NCI-H2171 (cell line): ENCODE measurements at places on chromosomes 3 and 15.

- DNase-seq, result no peak
These were observed 2.6 kb downstream of the LHFPL4 start for GRCh38 chr3:9550999-9551398.

DNA sequence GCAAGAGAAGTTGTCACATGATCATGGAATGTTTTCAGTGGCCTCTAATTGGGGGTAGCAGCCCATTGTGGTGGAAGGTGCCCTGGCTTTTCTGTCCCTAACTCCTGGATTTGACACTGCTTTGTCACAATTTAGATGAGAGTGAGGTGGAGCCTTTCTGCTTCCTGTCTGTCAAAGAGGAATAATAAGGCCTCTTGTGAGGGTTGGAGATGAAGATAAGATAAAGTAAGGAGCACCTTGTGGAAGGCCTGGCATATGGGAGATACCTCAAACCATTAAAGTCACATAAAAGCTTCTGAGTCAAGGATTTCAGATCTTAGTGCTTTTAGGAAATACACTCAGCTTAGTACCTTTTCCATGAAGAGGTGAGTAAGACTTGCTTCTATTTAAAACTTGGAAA lies 172.6 kb upstream of the FAM3D start:
- DNase-seq, result no peak

DNA sequence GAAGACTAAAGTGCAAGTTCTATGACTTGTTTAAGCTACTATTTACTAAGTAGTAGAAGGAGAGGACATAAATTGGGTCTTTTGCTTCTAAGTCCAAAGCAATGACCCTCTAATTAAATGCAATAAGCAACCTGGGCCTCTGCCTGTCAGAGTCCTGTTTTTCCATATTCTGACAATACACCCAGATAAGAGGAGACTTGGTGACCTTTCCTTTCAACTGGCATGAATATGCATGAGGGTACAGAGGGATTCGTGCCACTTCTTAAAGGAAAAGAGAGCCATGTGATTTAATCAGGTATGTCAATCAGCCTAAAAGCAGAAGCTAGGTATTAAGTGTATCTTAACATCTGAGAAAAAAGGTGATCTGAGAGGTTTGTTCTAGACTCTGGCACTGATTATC lies 50.7 kb upstream of the FGF7 start:
- no peak for DNase-seq

- no peak for DNase-seq
These were observed 135.0 kb downstream of the TJP1 start for GRCh38 chr15:29687204-29687815.

- no peak for DNase-seq
These were observed 15.4 kb upstream of the CX3CR1 start for GRCh38 chr3:39295184-39295775.

DNA sequence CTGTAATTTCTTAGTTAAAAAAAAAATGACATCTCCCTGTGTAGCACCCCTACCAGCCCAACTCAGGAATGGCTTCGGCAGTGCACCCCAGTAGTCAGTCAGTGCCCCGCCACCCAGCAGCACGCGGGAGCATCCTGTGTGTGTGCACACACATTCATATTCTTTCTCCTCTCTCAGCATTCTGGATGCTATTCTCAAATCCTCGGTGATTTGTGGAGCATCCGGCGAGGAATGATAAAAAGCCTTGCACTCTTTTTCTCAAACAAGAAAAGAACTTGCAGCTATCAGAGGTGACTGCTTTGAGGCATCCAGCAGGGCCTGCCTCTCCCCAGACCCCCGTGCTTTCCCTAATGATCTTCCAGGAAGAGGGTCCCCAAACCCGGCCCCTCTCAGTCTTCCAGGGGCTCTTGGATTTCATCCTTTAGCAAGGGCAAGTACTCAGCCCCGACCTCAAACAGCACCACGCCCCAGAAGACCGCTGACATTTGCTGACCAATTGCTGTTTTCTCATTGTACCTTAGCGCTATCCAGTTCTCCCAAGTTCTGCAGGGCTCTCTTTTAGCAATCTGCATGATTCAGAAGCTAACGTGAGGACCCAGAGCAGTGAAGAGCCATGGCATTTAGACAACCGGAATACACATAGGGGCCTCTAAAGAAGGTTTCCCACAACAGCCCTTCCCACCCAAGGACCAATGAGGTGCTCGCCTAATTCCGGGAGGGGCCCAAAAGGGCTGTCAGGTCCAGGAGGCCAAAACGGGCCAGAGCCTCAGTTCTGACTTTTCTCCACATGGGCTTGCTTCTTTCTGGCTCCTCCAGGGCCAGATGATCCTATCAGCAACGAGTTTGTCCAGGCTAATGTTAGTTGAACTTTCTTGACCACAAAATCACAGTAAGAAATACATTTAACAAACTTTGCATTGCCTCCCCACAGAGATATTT lies 72.2 kb downstream of the FAM174B start:
- DNase-seq, result no peak

GRCh38 chr15:29170521-29170920 lies 99.1 kb downstream of the NSMCE3 start:
- DNase-seq, result no peak

DNA sequence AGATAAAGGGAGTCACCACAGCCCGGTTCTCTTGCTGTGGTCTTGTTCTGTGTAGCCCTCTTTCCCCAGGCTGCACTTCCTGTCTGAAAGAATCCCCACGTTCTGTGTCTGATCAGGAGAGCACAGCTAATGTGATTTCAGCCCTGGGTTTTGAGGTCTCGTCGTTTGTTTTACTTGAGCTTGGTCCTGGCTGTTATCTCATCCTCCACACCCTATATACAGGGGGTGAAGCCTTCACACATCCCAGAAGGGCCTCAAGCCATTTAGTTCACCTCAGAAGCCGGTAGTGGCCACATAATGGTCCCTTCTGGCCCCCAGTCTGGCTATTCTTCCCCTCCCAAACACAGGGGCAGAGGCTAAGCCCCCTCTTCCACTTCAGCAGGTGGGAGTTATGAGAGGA lies 115.6 kb downstream of the PDE8A start:
- no peak for DNase-seq

GRCh38 chr3:181899702-181900101 lies 188.0 kb downstream of the SOX2 start:
- DNase-seq, result no peak

GRCh38 chr3:32973982-32974381 lies 22.5 kb downstream of the CCR4 start:
- no peak for DNase-seq

GRCh38 chr15:86526938-86527690 lies 447.4 kb downstream of the AGBL1 start:
- DNase-seq, result peak; percentile 16

- DNase-seq, result no peak
These were observed 229.2 kb upstream of the ZPLD1 start for GRCh38 chr3:102205647-102206046.

GRCh38 chr3:31536497-31536896 lies 3.8 kb downstream of the STT3B start:
- DNase-seq, result no peak

DNA sequence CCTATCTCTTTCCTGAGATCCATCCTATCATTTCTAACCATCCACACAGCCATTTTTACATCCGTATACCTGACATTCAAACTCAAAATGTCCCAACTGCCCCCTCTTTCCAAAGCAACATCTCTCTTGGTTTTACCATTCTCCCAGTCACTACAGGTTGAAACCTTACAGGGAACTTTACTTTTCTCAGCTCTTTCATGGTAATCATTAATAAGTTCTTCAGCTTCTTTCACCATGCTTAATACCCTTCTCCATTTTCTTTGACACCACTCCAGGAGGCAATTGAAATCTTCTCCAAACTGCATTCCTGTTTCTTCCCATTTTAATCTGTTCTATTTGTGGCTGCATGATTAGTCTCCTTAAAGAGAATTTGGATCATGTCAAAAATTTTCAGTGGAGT lies 352.5 kb downstream of the GAP43 start:
- no peak for DNase-seq

- DNase-seq, result no peak
These were observed 65.2 kb upstream of the TRA2B start for GRCh38 chr3:186002884-186003472.

DNA sequence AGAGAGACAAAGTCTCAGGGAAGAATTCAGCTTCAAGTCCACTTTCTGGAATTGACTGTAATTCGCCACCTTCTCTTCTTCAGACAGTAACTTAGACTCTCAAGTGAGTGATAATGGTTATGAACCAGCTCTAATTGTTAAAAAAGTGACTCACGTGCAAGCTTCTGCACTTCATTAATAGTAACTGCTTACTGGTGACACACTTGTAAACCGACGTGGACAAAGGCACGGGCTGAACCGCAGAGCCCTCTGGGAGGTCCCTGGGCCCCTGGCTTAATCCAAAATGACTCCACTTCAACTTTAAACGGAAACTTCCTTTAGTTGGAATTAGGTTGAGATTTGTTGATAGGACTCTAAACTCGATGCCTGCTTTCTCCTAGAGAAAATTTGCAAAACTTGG lies 17.0 kb downstream of the MUC4 start:
- no peak for DNase-seq

DNA sequence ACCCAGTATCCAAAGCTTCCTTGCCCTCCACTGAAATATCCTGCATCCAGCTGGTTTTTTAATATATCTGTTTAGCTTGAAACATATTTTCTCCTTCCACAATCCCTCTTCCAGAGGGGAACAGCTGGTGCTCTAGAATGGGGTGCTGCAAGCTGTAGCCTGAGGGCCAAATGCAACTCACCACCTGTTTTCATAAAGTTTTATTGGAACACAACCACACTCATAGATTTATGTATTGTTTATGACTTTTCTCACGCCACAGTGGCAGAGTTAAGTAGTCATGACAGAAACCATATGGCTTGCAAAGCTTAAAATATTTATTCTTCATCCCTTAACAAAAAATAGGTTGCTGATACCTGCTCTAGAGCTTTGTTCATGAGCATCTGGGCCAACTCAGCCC lies 298.7 kb downstream of the CLSTN2 start:
- DNase-seq, result peak; percentile 65

DNA sequence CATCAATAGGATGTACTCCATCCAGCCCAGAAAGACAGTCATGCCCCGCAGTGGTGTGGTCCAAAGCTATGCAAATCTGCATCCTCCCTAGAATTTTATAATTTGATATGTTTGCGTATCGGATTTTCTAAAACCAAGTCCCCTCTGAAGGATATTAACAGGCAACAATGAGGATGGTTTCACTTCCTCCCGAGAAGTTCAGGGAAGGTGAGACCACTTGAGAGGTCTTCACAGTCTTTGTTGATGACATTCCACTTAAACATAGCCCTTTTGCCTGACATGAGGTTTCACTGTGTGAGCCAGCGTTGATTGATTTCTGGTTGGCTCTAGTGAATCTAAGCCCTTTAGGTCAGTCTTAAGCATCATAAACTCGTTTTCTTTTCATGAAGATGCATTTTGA lies 276.1 kb downstream of the NR2F2 start:
- DNase-seq, result no peak

- DNase-seq, result peak; percentile 67
These were observed 6.4 kb upstream of the STRA6 start for GRCh38 chr15:74208901-74209559.

GRCh38 chr15:61229883-61230180 lies 730 bp upstream of the RORA start:
- no peak for DNase-seq

DNA sequence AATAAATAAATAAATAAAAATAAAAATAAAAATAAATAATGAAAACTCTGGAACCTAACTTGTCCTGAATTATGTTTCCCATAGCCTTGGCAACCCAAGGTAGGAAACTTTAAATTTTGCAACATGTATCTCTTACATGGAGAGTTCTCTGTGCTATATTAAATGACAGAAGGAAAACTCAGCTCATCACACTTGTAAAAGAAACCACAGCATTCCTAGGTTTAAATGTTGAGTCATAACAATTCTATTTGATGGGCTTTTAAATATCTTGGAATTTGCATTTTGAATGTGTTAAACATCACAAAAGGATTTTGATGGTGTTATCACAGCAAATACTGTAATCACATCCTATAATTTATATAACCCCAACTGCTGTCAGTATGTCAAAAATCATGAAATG lies 144.2 kb downstream of the LRTM1 start:
- DNase-seq, result no peak

DNA sequence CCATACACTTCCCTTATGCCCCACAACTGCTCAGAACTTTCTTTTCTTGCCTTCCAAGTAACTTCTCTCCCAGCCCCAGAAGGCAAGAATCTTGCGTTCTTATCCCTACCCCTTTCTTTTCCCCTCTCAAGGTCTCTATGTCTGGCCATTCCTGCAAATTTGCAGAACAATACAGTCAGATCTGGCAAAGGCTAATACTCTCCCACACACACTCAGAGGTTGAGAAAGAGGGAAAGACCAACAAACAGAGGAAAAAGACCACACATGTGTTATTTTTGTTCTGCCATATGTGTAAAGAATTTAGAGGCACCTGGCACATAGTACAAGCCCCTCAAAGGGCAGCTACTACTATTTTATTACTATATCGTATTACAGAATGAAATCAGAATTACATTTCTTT lies 25.7 kb downstream of the GJD2 start:
- DNase-seq, result no peak

DNA sequence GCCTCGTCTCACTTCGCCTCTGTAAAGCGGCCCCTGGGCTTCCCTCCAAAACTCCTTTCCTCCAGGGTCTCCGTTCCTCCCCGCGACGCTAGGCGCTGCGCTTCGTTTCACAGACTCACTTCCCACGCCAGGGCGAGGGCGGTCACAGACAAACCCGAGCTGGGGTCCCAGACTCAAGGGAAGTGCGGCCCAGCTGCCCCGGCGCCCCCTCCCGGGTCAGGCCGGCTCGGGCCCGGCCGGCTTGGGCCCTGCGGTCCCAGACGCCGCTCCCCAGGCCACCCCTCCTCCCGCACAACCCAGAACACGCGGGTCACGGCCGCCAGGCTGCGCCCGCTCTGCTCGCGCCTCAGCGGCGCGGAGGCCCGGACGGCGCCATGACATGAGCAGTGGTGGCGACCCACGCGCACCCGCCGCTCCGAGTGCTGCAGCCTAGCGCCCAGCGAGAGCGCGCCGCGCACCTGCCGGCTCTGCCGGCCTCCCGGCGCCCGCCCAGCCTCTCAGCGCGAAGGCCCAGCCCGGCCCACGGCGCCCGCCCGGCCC lies 547 bp downstream of the NUP210 start:
- DNase-seq, result peak; percentile 8

GRCh38 chr15:47439146-47440111 lies 277.9 kb upstream of the SEMA6D start:
- DNase-seq, result no peak

- DNase-seq, result no peak
These were observed 53.4 kb upstream of the XRN1 start for GRCh38 chr3:142501004-142501926.

GRCh38 chr3:57726397-57726796 lies 29.7 kb upstream of the SLMAP start:
- no peak for DNase-seq

GRCh38 chr3:14482271-14482721 lies 57.8 kb downstream of the GRIP2 start:
- DNase-seq, result no peak

- no peak for DNase-seq
These were observed 945.1 kb downstream of the IGSF11 start for GRCh38 chr3:118089563-118089962.

- DNase-seq, result no peak
These were observed 838.1 kb downstream of the TBL1XR1 start for GRCh38 chr3:176359211-176359610.

- peak; percentile 32 for DNase-seq
These were observed 113.5 kb downstream of the VGLL4 start for GRCh38 chr3:11530153-11530721.

GRCh38 chr15:52085299-52085698 lies 27.3 kb downstream of the BCL2L10 start:
- no peak for DNase-seq

- DNase-seq, result no peak
These were observed 103.1 kb downstream of the OTOL1 start for GRCh38 chr3:161599697-161600096.

- no peak for DNase-seq
These were observed 1062.4 kb downstream of the AGBL1 start for GRCh38 chr15:87142096-87142495.
